ENCODE measurements at places on chromosomes 5 and 9. TPM values are rescaled to one million over a fixed set of nuclear protein-coding genes. Genes with fewer than 3 reads are reported as not detected.

The PCDHA6 gene
- total RNA-seq = 0.31 TPM

The AKNA gene
- 10.1 TPM for total RNA-seq

The MCIDAS gene
- total RNA-seq = 2.9 TPM

The CATSPER3 gene
- total RNA-seq = 0.69 TPM

The FAM200C gene
- total RNA-seq = 3.0 TPM

The MTMR12 gene
- 42.4 TPM for total RNA-seq

The TTC33 gene
- total RNA-seq = 12.6 TPM

The GRIA1 gene
- not detected for total RNA-seq

The NKD2 gene
- 12.3 TPM for total RNA-seq

The CD72 gene
- 0.72 TPM for total RNA-seq

The SLC26A2 gene
- 111 TPM for total RNA-seq

The GPR150 gene
- 0.54 TPM for total RNA-seq

The OR13C9 gene
- total RNA-seq = not detected

The SPATA6L gene
- total RNA-seq = 0.13 TPM

The MORN5 gene
- not detected for total RNA-seq

The ZNF879 gene
- 5.9 TPM for total RNA-seq

- no peak for DNase-seq
Observed at GRCh38 chr5:52283221-52283620, 504.5 kb upstream of the ITGA1 start.

GRCh38 chr5:43571237-43571636 is 14.4 kb upstream of the PAIP1 start:
- DNase-seq = no peak

DNA sequence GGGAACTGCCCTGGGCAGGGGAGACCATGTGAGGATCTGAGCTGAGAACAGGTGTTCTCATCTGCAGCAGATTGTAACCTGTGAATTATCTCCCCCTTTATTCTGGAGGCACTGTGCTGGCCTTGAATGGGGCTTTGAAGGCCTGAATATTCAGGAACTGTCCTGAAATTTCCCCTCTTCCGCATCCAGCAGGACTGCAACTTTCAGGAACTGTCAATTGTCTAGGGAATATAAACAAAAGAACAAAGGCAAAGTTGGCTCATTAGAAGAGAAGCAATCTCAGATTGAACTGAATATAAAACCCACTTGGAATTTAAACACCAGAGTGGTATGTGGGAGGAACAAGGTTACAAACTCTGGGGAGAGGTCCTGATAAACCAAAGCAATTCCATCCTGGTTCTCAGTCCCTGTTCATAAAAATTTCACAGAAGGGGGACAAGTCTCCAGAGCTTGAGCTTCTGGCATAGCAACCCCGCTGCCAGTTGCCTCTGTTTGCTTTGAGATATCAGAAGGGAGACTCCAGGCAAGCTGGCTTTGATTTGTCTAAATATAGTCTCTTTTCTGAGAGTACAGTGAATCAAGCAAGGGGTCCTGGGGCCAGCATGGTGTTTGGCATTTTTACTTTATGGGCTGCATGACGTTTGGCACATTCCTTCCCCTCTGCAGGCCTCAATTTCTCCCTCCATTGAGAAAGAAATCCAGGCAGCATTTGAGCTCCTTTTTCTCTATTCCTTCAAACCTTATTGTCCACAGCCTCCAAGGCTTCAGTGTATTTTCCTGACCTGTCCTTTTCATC is 47.5 kb downstream of the ADRB2 start:
- DNase-seq = no peak

GRCh38 chr5:1836176-1836890 is 35.1 kb downstream of the NDUFS6 start:
- DNase-seq = no peak

- no peak for DNase-seq
Observed at GRCh38 chr5:77367741-77368140, 124.4 kb downstream of the WDR41 start.

GRCh38 chr9:78014776-78015175 is 16.8 kb downstream of the GNAQ start:
- DNase-seq = no peak

DNA sequence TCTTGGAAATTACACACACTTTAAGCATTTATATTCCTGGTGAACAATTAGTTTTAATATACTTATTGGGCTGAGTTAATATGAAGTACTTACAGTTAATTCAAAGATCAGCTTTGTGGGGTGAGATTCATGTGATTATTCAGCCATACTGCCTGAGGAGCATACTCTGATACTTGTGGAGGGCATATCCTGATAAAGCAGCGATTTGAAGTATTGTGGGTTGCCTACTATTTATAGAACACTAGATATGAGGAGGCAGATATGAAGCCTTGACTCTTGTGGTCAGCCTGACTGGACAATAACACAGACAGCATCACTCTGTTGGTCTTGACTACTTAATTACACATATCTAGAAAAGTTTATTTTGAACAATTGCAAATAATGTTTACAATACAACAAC is 27.0 kb upstream of the AGGF1 start:
- no peak for DNase-seq

GRCh38 chr5:74322191-74322590 is 318.3 kb downstream of the ENC1 start:
- no peak for DNase-seq

DNA sequence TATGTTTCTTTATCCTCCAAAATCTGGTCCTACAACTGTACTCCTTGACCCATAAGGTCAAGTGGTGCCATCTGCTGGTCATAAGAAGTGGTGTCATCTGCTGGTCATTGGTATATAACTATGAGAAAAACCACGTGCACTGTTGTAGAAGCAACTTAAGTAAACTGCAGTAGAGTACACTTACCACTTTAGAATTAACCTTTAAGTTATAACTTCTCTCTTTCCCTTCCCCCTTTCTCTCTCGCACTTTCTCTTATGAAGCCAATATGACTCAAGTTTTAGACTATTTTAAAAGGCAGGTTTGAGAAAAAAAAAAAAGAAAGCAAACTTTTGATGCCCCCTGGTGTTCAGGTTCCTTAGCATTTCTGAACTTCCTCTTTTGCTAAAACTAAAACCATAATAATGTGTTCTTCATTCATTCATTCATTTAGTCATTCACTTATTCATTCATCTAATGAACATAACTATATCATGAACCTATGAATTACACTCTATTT is 12.8 kb upstream of the MTAP start:
- peak; percentile 75 for DNase-seq

- DNase-seq = peak; percentile 93
Observed at GRCh38 chr5:81303563-81303962, 2.2 kb downstream of the ZCCHC9 start.

DNA sequence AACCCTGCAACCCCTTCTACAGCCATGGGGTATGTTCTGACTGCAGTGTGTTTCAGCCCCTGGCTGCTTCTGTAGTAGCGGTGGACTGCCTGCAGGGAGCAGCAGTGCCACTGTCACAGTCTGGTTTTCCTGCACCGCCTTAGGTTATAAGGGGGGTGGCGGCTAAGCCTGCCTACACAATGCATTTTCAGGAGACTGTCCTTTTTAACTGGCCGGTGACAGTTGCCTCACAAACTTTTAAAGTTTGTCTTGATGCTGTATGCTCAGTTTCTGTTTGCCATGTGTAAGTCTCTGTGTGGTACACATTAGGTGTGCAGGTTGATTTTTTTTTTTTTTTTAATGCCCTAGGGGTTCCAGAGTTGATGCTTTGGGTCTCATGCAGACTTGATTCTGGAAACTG is 53.0 kb downstream of the NUP214 start:
- peak; percentile 43 for DNase-seq

GRCh38 chr9:1253064-1253979 is 203.2 kb downstream of the DMRT2 start:
- no peak for DNase-seq

GRCh38 chr9:134887686-134888602 is 7.3 kb downstream of the FCN2 start:
- no peak for DNase-seq

DNA sequence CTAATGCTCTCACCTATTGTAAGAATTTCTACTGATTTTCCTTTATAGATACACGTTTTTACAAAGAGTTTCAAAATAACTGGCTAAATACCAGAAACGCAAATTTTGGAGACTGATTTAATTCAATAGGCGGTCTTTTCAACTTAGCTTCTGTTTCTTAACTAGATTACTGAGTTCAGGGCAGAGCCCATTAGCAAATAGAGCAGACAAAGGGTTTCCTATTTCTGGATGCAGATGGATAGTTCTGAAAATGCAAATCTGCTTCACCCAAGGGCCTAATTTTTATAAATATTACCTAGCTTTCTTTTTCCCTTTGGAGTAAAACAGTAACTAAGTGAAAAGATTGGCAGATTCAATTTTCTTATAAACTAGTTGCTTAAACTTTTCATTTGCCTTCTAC is 13.6 kb upstream of the KIAA1958 start:
- DNase-seq = no peak

GRCh38 chr9:121308765-121309164 is 40.8 kb downstream of the GSN start:
- DNase-seq = no peak

GRCh38 chr9:113331780-113332179 is 8.3 kb downstream of the WDR31 start:
- DNase-seq = no peak

- DNase-seq = no peak
Observed at GRCh38 chr5:82408033-82408432, 129.9 kb upstream of the RPS23 start.

GRCh38 chr9:5263351-5264218 is 32.4 kb downstream of the INSL4 start:
- no peak for DNase-seq

GRCh38 chr9:119004618-119004990 is 364.6 kb downstream of the BRINP1 start:
- DNase-seq = peak; percentile 22

DNA sequence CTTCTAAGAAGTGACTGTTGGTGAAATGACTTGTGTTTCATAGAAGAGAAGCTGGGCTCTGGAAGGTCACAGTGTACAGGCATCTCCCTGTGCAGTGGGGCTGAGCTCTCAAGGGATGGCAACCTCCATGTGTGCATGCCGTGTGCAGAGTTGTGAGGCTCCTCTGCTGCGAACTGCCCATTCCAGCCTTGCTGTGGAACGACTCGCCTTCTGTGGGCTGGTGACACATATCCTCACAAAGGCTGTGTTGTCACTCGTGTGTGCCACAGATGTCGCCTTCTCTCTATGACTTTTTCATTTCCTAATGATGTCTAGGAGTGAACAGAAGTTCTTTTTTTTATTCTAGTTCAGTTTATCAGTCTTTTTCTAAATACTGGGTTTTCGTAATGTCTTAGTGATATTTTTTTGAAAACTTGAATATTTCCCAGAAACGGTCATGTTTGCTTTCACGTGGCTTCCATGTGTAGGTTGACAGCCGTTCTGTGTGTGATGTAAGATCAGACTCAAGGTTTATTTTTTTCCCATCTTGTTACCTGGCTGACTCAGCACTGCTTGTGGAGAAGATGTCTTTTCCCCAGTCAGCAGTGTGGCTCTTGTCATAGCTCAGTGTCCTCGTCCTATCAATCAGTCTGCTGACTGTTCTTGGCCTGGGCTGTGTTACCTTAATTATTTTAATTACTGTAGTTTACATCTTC is 57.3 kb upstream of the CACNA1B start:
- DNase-seq = no peak
